T-helper 17 cell (primary cell): ENCODE measurements at places on chromosomes 6 and 20.

GRCh38 chr20:6057691-6058090 is 3.8 kb upstream of the LRRN4 start:
- DNase-seq, result no peak

GRCh38 chr6:132218059-132218696 is 183.1 kb downstream of the MOXD1 start:
- DNase-seq, result no peak

GRCh38 chr6:120260636-120261035 is 911.1 kb upstream of the MAN1A1 start:
- DNase-seq, result no peak

- no peak for DNase-seq
Measured at GRCh38 chr6:137731600-137731959, 135.5 kb upstream of the TNFAIP3 start.

GRCh38 chr6:166934174-166934573 is 22.2 kb downstream of the RNASET2 start:
- no peak for DNase-seq

- DNase-seq, result no peak
Measured at GRCh38 chr20:20085812-20086211, 33.5 kb downstream of the CFAP61 start.

GRCh38 chr6:157790548-157791160 is 32.4 kb upstream of the SNX9 start:
- no peak for DNase-seq

- DNase-seq, result no peak
Measured at GRCh38 chr6:97138581-97138980, 144.4 kb downstream of the MMS22L start.

DNA sequence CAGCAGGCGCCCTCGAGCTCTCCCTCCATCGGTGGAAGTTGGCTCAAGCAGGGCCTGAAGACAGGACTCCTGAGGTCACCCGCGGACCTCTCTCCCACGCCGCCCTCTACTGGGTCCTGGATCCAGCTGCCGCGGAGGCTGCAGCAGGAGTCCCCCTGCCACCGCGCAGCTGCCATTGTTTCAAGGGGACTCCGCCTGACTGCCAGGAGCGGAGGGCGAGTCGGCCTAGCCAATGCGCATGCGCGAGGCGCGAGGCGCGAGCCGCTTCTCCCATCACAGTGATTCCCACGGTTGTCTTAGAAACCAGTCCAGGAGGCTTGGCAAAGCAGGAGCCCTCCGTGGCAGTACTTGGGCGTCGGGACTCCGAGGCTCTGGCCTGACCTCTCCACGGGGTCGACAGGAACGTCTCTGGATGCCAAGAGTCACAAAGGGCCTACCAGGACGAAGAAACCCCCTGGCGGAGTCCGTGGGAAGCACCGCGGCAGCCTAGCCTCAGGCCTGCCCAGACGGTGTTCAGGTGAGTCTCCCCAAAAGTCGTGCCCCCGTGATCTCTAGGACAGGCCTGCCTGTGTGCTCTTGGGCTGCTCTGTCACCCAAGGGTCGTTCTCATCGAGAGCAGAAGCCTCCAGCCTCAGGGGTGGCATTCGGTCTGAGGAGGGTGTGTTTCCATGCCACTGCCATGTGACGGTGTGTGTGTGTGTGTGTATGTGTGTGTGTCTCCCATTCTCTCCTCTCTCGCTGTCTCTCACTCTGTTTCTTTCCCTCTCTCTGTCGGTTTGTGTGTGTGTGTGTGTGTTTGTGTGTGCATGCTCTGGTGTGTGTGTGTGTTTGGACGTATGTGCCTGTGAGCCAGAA is 290.6 kb upstream of the ZNF337 start:
- DNase-seq, result peak; percentile 48

- DNase-seq, result no peak
Measured at GRCh38 chr20:44714701-44715498, at the start of gene CCN5. Gene CCN5, plus strand, starts transcription at chr20:44715369. Its CDS starts 22 bp downstream, at chr20:44715391.

GRCh38 chr6:111200350-111201243 is 113.3 kb downstream of the SLC16A10 start:
- DNase-seq, result no peak

GRCh38 chr6:104955491-104955890 is 1.4 kb upstream of the LIN28B start:
- no peak for DNase-seq

DNA sequence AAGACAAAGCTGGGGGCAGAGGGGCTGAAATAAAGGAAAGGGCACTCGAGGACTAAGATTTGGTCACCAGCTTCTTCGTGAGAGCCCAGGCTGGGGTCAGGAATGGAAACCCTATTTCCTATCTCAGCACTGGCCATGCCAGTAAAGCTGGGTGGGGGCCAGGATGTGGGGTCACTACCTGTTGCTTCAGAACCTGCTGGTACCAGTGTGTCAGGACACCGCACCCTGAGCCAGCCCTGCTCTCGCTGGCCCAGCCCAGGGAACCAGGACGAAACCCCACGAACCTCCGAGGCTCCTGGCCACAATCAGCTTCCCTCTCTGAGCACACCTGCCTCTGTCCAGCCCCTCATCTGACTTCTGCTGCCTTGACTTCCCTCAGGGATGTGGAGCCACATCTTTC is 2.1 kb downstream of the CDSN start:
- no peak for DNase-seq

DNA sequence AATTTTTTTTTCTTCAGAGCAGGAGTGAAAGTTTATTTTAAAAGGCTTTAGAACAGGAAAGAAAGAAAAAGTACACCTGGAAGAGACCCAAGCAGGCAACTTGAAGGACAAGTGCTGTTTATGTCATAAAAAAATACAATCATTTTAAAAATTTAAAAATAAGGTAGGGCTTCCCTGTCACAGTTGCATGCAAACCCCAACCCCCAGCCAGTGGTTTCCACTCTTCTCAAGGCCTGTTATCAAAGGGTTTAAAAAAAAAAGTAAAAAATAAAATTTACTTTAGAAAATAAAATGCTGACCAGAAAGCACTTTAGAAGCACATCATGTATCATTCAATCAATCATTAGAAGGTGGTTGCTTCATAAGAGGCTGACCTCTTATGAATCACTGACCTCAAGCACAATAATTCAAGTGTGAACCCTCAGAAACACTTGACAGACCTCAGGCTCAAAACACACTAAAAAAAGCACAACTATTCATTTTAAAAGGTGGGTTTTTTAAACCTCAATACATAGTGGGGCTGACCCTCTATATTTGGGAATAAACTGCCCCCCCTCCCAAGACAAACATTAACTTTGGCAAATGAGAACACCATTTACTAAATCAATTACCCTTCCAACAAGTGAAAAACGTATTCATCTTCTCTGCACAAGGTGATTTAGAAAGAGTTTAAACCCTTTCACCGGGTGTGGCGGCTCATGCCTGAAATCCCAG is 15.6 kb downstream of the ILRUN start:
- DNase-seq, result no peak

- no peak for DNase-seq
Measured at GRCh38 chr6:118768904-118769325, 117.5 kb upstream of the CEP85L start.

- DNase-seq, result no peak
Measured at GRCh38 chr20:49858076-49858585, 45.5 kb downstream of the SLC9A8 start.

- DNase-seq, result no peak
Measured at GRCh38 chr6:164087870-164088269, 673.4 kb downstream of the QKI start.

DNA sequence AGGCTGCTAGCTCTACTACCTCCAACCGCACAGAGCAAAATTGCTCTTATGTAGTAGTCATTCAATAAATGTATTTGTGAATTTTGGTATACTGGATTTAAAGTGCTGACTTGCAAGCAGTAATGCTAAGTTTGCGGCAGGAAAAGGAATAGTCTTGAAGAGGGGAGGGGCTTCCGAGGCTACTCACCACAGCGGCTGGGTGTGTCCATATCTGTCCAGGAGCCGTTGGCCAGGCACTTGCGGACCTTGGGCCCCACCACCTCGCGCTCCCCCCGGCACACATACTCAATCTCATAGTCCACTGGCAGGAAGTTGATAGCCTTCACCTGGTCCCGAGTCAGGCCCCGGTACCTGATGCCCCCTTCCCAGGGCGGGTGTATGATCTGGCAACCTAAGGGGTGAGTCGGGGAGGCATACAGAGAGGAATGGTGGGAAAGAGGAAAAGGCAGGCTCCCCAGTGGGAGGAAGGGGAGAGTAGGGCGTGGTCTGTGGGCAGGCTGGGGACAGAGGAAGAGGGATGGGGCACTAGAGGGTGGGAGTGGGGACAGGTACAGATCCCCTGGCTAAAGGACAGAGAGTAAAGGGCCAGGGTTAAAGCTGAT is 1.7 kb downstream of the GABBR1 start:
- DNase-seq, result no peak

GRCh38 chr6:149154261-149154821 is 163.2 kb upstream of the TAB2 start:
- no peak for DNase-seq

DNA sequence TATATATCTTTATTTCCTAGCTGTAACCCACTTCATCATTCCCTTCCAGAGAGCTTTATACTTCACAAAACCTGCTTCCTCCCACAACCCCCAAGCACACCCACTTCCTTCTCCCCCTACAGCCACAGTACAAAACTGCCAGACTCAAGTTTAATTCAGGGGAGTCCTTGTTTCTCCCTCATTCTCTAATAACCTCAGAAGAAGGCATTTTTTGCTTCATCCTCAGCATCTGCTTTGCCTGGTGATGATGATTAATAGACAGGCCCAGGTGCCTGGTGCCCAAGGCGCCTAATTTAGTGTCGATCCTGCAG is 414.3 kb downstream of the KIF16B start:
- DNase-seq, result no peak

GRCh38 chr6:116102873-116103272 is 2.2 kb downstream of the NT5DC1 start:
- DNase-seq, result no peak

DNA sequence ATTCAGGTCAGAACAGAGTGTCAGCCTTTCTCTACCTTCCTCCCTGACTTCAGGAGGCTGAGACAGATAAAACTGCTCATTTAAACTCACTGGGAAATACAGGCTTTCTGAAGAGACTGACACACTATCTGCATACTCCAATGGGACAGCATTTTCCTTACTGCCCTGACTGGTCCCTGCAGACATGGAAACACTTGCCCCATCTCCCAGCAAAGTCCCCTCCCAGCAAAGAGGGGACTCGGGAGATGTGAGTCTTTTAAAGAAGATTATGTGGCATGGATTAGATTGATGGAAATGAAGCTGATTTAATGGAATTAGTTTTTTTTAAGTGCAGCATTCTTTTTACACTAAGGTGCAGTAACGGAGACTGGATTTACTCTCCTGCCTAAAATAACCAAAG is 90.8 kb downstream of the CFAP61 start:
- DNase-seq, result no peak

DNA sequence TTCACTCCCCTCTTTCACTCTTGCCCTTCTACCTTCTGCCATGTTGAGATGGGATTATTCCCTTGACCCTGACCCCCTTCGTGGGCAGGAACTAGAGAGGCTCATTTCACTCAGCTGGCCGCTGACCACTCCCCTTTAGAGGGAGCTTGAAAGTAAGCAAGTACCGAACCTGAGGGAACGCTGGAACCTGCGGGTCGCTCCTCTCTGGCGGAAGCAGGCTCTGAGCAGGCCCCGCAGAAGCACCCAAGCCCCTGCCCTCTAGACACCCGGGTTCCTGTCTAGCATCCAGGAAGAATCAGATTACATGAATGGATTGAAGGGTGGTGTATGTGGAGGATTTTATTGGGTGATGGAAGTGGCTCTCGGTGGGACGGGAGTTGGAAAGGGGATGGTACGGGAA is 11.9 kb upstream of the MYCT1 start:
- no peak for DNase-seq

DNA sequence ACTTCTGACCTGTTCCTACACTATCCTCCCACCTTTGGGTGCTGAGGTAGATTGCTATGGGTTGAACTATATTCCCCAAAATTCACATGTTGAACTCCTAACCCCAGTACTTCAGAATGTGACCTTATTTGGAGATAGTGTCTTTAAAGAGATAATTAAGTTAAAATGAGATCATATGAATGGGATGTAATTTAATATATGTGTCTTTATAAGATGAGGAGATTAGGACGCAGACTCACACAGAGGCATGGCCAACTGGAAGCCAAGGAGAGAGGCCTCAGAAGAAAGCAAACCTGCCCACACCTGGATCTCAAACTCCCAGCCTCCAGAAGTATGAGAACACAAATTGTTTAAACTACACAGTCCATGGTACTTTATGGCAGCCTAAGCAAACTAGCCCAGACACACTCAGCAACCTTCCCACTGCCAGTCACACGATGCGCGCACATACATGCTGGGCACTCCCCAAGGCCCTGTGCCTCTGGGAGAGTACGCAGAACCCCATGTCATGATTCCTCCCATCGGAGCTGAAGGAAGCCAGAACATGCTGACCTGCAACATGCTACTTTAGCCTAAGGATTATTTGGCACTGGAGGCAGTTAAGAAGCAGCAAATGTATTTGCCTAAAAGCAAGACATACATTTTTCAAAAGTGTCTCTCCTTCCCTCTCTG is 8.9 kb upstream of the SLC22A1 start:
- DNase-seq, result no peak

- no peak for DNase-seq
Measured at GRCh38 chr20:458776-459175, 3.6 kb downstream of the TBC1D20 start.

DNA sequence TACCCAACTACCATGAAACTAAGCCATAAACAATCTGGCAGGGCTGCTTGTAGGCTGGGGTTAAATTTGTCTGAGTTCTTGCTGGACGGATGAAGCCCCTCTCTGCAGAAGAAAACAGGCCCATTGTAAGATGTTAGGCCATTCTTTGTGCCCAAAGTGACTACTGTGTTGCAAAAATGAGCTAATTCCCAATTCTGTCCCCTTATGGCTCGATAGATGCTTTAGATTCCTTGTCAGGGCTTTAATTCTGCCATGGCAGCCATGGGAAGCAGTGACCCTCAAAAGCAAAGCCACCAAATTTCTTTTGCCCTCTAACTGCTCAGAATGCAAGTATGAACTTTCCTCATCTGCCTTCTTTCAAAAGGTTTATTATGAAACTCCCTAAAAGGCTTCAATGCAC is 45.2 kb downstream of the LAMA4 start:
- no peak for DNase-seq

- DNase-seq, result no peak
Measured at GRCh38 chr6:108591040-108591816, 30.5 kb downstream of the FOXO3 start.

DNA sequence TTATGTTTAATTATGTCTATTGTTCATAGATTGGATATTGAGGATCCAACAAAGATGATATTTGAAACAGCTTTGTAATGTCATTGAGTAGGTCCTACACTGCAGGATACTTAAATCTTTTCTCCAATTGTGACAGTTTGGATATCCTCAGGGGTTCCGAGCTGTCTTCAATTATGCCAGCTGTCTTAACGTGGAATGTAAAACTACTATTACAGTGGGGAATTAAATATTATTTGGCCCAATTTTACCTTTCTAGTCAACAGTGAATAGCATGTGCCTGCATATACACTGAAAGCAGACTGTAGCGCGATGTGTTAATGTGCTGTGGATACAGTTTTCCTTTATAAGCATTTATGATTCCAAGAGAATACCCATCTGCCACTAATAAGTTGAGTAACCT is 156.9 kb downstream of the GRIK2 start:
- no peak for DNase-seq

GRCh38 chr6:137095651-137096238 is 51.0 kb upstream of the IL20RA start:
- no peak for DNase-seq
